Bone marrow (tissue), 2 donors: ENCODE measurements at places on chromosomes 3 and 15.

DNA sequence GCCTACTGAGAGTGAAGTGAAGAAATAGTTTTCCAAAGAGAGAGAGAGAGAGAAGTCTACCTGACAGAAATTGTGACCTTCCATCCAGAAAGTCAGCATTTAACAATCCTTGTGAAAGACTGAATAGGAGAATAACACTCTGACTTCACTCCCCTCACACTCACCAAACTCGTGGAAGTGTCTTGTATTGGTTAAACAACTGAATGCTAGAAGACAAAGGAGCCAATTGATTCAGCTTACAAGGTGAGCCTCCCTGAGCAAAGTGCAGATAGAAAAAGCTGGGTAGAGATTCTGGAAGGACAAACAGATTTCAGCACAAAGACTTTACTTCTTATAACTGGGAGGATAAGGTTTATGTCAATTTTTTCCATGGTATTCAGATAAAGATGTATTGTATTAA is 40.8 kb upstream of the OSTN start:
- no peak for DNase-seq

DNA sequence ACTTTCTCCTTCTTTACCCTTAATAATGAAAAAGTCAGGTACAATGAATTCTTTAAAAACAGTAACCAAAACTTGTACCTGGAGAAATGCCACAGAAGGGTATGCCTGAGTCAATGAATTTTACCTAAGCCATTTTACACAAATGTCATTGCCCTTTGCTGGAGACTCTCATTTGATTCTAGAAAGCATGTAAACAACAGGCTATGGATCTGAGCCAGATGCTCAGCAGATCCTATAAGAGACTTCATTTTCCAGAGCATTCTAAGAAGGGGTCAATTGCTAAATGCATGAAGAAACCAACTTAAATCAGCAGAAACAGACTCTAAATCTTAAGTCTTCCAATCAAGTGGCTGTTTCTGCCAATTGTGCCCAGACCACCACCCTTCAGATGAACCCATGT is 83.8 kb upstream of the GALNT15 start:
- no peak for DNase-seq

DNA sequence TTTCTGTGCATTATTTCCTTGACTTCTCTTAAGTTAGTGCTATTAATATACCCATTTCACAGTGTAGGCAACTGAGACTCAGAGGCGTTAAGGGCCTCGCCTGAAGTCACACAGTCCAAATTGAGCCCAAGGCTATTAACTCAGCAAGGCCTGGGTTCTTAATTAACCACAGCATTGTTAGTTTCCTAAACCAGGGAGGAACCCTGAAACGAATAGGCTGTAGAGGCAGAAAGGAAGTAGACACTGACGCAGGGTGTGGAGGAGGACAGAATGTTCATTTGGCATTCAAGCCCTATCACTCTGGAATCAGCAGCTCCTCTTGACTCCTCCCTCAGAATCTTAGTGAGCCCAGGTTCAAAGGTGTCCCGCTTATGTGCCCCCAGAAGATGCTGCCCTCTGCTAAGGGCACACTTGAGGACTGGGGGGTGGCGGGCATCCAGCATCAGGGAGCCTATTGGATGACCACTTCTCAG is 13.9 kb downstream of the ARHGEF3 start:
- DNase-seq: no peak

- DNase-seq: peak; percentile 26
Observed at GRCh38 chr15:79184465-79184892, 93.9 kb upstream of the RASGRF1 start.

- DNase-seq: peak; percentile 21
Observed at GRCh38 chr3:128665362-128666021, 14.9 kb upstream of the RPN1 start.

GRCh38 chr3:78858174-78858573 is 909.6 kb downstream of the ROBO1 start:
- DNase-seq: no peak

GRCh38 chr3:170555329-170555728 is 30.5 kb downstream of the SLC7A14 start:
- no peak for DNase-seq

DNA sequence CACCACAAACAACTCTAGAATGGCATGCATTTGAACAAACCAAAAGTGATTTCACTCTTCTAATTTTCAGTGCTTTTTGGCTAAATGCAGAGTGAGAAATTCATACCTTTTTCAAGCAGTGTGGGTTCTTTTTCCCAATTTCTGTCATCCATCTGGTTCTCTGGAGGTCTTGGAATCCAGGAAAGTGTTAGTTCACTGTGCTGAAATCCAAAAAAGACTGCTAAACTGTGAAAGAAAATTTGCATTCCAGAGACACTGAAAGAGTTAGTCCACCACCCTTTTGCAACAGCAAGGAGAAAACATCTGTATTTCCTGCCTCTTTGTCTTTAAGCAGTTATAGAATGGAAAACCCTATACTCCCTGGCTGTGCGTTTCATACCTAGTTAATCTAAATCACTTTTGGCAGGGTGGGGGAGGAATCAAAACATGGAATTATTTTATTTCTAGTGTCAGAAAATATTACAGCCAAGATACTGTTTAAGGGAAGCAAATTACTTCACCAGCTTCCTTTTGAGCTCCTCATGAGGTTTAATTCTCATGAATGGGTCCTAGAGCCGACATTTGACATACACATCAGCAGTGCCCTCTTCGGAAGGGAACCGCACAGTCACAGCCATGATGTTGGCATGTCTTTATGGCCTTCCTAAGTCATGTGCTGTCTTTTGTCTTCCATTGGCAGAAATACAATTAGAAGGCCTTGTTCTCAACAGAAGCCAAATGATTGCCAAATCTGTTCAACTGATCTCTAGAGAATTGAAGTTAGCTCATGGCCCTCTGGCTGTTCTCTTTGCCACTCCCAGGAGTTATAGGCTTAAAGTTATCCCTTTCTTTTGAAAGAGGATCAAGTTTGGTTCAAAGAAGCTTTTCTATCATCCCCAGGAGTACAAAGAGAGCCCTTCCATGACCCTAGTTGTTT is 317.7 kb upstream of the TPRG1 start:
- no peak for DNase-seq

DNA sequence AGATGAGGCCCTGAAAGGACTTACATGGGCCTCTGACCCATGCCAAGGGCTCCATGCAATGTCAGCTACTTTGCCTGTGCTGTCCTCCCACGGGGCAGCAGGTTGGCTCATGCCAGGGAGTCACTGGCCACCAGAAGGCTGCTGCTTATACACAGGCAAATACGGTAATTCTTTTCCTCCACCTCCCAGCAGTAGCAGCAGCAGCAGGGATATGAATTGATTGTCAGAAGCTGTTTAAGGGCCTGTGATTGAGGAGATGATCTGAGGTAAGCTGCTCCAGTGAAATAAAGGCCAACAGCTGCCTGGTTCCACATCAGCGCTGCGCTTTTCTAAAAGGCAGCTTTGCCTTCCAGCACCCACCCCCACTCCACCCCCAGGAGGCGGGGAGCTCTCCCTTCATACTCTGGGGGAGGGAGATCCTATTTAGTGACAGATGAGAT is 250.5 kb downstream of the SHQ1 start:
- DNase-seq: no peak

- DNase-seq: no peak
Observed at GRCh38 chr3:185924375-185924774, 13.4 kb downstream of the TRA2B start.

GRCh38 chr15:98744506-98744905 is 96.2 kb downstream of the IGF1R start:
- DNase-seq: no peak

DNA sequence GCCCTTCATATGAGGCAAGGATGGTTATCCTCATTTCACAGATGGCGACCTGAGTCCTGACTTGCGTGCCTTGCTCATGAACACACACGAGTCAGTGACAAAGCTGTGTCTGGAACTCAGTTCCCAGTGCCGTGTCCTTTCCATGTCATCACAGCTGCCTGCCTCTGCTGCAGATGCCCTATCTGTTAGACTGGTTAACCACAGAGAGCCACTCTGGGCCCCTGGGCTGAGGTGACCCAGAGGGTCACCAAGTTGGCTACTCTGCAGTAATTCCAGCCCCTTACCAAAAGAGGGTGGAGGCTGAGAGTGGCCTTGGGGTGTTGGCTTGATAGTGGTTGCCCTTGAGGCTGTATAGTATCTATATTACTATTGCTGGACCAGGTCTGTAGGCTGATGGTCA is 41.0 kb downstream of the RAB11A start:
- no peak for DNase-seq

- DNase-seq: no peak
Observed at GRCh38 chr3:142077859-142078500, 71.4 kb downstream of the TFDP2 start.
